CD8-positive, alpha-beta memory T cell (primary cell): ENCODE measurements at places on chromosomes 12 and 14.

DNA sequence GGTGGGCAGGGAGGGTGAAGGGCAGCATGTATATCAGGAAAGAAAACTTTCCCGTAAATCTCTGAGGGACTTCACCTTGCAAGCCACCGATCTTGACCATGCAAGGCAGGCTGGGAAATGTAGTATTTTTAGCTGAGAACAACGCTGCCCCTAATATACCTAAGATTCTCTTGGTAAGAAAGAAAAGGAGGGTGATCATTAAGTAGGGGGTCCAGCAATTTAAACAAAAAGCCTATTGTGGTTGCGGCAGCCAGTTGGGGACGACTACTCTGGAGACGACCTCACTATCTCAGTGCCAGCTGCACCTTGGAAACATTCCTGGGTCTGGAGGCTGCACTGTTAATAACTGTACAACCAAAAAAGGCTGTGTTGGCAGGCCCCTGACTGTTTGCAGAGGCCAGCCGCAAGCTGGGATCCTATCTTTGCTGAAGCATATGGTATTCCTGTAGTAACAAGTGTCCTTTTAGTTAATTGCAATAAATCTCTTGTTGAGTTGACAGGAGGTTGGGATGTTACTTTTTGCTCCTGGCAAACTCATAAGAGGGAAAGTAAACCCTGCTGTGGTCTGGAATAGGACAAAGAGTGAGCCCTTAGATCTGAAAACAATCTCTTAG is 6.4 kb downstream of the APOLD1 start:
- DNase-seq = no peak
- H3K4me1 ChIP-seq = peaks cover 17% of the 10 kb centered on the region

GRCh38 chr12:57896434-57897201 is 44.7 kb upstream of the ATP23 start:
- H3K27me3 ChIP-seq = no peaks in the 10 kb centered on the region
- H3K27ac ChIP-seq = no peak overlapping the region
- H3K36me3 ChIP-seq = no peaks in the 10 kb centered on the region
- H3K4me1 ChIP-seq = peaks cover 58% of the 10 kb centered on the region
- peak; percentile 19 for DNase-seq
- peak overlapping the region; percentile 18 for H3K4me3 ChIP-seq

- no peak for DNase-seq
- no peaks in the 10 kb centered on the region for H3K27me3 ChIP-seq
- H3K27ac ChIP-seq = no peak overlapping the region
- no peaks in the 10 kb centered on the region for H3K4me1 ChIP-seq
- no peak overlapping the region for H3K4me3 ChIP-seq
These were observed 1084.7 kb downstream of the SLC6A15 start for GRCh38 chr12:83827860-83828259.

DNA sequence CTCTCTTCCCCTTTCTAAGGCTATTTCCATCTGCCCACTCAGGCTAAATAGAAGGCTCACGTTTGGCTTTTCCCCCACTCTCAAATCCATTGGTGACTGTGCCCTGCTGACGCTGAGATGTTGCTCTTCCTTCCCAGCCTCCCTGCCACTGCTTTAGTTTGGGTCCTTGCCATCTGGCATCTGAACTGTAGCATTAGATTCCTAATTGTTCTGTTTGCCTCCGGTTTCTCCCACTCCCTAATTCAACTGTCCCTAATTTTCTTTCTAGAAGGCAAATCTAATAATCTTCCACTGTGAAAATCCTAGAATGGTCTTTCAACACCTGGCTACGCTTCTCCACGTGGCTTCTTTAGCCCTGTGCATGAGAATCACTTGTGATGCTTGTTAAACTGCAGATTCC is 37.6 kb upstream of the SMOC1 start:
- DNase-seq = no peak
- no peaks in the 10 kb centered on the region for H3K4me1 ChIP-seq
- H3K27me3 ChIP-seq = no peaks in the 10 kb centered on the region
- no peak overlapping the region for H3K27ac ChIP-seq

DNA sequence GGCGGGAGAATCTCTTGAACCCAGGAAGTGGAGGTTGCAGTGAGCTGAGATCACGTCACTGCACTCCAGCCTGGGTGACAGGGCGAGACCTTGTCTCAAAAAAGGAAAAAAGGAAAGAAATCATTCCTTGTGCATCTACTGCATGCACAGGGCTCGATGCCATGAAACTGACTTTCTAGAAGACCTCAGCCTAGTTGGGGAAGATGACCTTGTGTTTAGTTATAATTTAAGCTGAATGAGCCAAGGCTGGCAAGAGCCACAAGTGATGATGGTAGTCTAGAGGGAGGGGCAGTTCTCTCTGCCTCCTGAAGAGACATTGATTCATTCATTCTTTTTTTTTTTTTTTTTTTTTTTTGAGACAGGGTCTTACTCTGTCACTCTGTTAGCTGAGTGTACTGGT is 24.2 kb downstream of the ACACB start:
- H3K36me3 ChIP-seq = no peaks in the 10 kb centered on the region
- DNase-seq = no peak
- no peak overlapping the region for H3K4me3 ChIP-seq
